ENCODE measurements at places on chromosomes 1 and 21. TPM values are rescaled to one million over a fixed set of nuclear protein-coding genes. Genes with fewer than 3 reads are reported as not detected.

DNA sequence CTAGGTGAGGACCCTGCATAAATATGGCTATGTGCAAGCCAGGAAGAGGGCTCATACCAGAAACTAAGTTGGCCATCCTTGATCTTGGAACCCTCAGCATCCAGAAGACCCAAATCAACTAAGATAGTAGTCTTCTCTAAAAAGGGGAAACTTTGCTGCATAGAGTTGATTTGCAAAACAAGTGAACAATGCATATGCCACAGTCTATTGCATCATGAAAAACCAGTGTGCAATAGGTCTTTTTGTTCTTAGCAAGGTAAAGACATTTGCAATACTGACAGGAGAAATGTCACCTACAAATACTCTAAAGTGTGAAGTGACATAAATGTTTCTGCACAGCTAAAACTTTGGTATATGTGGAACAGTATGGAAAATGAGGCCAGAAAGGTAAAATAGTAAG is 2.0 kb upstream of the IFI16 start:
- peaks cover 55% of the 10 kb centered on the region for H3K27me3 ChIP-seq
- peaks cover 54% of the 10 kb centered on the region for H3K4me1 ChIP-seq
- H3K36me3 ChIP-seq = no peaks in the 10 kb centered on the region
- no peak overlapping the region for H3K4me3 ChIP-seq

- DNase-seq = no peak
- H3K36me3 ChIP-seq = peaks cover 77% of the 10 kb centered on the region
- no peak overlapping the region for H3K27ac ChIP-seq
- no peak overlapping the region for H3K4me3 ChIP-seq
Observed at GRCh38 chr1:39384305-39384704, 107.1 kb upstream of the BMP8A start.

The EDN2 gene
- total RNA-seq = 0.39 TPM

The MATN1 gene
- total RNA-seq = 0.24 TPM

The FAM151A gene
- 0.11 TPM for total RNA-seq

Data from WTC11 (cell line).